Ovary (tissue), 10 donors: ENCODE measurements at places on chromosomes 2 and 18.

DNA sequence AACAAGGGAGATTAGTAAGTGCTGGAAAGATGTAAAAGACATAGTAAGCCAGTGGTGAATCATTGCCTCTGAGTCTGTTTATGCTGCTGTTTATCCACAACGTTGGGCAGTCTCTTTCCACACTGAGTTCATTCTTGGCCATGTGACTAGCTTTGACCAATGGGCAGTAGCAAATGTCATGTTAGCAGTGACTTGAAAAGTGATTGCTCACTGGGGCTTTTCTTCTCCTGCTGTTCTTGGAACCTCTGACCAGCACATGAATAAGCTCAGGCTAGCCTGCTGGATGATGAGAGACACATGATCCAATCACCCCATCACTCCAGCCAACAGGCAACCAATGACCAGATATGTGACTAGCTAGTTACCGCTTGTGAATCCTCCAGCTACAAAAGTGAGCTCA is 360.4 kb downstream of the SLC4A3 start:
- no peaks in the 10 kb centered on the region for H3K27me3 ChIP-seq
- no peak overlapping the region for H3K27ac ChIP-seq
- H3K36me3 ChIP-seq, result no peaks in the 10 kb centered on the region
- no peak overlapping the region for H3K4me3 ChIP-seq

GRCh38 chr2:240530181-240530580 is 27.6 kb downstream of the ANKMY1 start:
- H3K36me3 ChIP-seq, result no peaks in the 10 kb centered on the region
- H3K4me3 ChIP-seq, result no peak overlapping the region

DNA sequence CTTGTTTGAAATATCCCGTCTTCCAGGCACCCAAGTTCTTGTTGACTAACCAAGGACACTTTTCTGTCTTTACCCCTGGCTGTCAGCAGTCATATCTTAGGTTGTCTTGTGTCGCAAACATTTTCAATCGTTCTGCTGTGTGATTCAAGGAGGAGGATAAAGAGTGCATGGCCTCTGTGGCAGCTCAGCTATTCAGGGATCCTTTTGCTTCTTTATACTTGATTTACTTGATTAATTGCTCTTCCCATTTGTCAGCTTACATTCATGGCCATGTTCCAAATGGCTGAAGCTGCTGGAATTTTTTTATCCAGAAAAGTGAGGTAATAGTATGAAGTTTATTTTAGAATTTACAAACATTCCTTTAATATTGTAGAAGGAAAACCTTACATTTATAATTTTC is 97.3 kb upstream of the FZD5 start:
- no peaks in the 10 kb centered on the region for H3K4me1 ChIP-seq
- H3K4me3 ChIP-seq, result no peak overlapping the region
- no peak overlapping the region for H3K27ac ChIP-seq
- DNase-seq, result no peak
- no peaks in the 10 kb centered on the region for H3K36me3 ChIP-seq

- peaks cover 3% of the 10 kb centered on the region for H3K4me1 ChIP-seq
- H3K27me3 ChIP-seq, result no peaks in the 10 kb centered on the region
- H3K4me3 ChIP-seq, result no peak overlapping the region
- H3K27ac ChIP-seq, result no peak overlapping the region
- DNase-seq, result no peak
- H3K36me3 ChIP-seq, result no peaks in the 10 kb centered on the region
These were observed 219.2 kb downstream of the SH3RF3 start for GRCh38 chr2:109348190-109348589.

DNA sequence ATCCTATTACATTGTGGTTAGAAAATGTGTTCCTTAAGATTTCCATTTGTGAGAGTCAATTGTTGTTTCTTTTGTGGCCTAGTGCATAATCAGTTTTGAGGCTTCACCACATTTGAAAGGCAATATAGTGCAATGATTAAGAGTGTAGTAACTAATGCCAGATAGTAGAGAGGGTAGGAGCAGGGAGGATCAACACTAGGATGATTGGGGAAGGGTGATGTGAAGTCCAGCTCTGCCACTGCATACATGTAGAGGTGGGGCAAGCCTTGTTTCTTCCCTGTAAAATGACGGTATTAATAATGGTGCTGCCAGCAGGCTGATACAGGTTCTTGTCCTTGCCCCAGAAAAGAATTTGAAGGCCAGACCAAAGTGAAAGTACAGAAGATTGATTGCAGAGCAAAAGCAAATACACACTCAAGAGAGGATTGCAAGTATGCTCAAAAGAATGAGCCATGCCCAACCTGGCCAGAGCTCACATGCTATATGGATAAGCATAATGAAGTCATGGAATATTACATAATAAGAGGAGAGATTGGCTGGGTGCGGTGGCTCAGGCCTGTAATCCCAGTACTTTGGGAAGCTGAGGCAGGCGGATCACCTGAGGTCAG is 8.0 kb downstream of the SP100 start:
- no peaks in the 10 kb centered on the region for H3K36me3 ChIP-seq
- H3K27ac ChIP-seq, result no peak overlapping the region
- no peak overlapping the region for H3K4me3 ChIP-seq
- no peak for DNase-seq
- H3K27me3 ChIP-seq, result no peaks in the 10 kb centered on the region
- peaks cover 13% of the 10 kb centered on the region for H3K4me1 ChIP-seq

DNA sequence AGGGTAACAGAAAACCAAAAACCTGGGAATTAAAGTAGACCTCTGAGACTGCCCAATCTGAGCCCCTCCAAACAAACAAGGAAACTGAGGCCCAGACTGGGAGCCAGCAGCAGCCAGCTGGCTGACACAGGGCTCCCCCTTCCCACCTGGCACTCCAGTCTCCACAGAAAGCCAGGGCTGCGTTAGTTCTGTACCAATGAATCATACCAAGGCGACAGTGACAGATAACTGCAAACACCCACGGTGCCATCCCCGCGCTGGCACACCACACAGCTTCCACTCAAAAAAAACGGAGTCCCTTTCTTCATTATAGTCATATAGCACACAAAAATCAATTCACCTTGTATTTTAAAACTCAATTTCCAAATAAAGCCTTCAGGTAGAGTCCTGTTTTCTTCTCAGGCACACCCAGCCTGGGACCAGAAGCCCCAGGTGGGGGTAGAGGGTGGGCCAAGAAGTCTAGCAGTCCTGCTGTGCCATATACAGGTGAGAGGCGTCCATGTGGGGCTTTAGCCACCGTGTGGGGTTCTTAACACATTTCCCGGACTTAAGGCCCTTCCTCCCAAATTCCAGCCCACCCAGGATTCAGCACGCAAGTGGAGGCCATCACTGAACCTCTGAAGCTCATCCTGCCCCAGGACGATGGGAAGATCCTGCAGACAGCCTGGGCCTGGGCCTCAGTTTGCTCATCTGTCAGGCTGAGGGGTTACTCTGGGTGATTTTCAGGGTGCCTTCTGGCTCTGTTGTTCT is 1.2 kb downstream of the PER2 start:
- H3K36me3 ChIP-seq, result no peaks in the 10 kb centered on the region
- H3K4me3 ChIP-seq, result peak overlapping the region; percentile 90
- peak; percentile 50 for DNase-seq
- H3K27me3 ChIP-seq, result no peaks in the 10 kb centered on the region

DNA sequence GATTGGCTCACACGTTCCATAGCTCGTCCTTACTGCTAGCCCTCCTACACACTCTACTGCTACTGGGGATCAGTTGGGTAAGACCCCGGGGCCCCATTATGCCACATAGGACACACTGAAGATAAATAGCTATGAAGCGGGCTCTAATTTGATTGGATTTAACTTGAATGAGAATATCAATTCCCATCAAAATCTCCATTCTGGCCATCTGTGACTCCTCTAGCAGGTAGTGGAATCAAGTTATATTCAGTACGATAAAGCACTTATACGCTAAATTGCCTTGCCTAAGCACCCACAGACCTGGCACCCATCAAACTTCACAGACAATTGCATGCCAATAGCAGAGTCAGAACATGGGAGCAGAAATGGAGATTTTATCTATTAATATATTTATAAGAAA is 39.8 kb downstream of the CCDC68 start:
- no peaks in the 10 kb centered on the region for H3K36me3 ChIP-seq
- no peaks in the 10 kb centered on the region for H3K4me1 ChIP-seq
- H3K4me3 ChIP-seq, result no peak overlapping the region

DNA sequence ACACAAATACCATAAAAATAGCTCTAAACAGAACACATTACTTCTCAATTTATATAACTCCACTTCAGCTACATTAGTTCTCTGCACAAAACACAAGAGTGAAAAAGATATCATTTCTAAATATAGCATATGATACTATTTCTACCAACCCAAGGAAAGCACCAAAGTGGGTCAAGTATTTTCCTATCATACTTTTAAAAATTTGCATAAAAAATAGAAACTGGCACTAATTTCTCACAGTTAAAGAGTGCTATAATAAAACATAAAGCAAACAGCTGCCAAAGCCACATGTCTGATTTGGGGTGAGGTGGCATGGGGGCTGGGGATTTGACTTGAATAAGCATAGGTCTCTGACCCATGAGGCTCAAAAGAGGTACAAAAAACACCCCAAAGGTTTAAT is 61.5 kb downstream of the BARD1 start:
- DNase-seq, result no peak
- no peak overlapping the region for H3K4me3 ChIP-seq
- no peaks in the 10 kb centered on the region for H3K27me3 ChIP-seq

GRCh38 chr2:198913394-198914152 is 544.2 kb downstream of the SATB2 start:
- no peaks in the 10 kb centered on the region for H3K36me3 ChIP-seq
- no peak for DNase-seq
- no peaks in the 10 kb centered on the region for H3K4me1 ChIP-seq
- no peak overlapping the region for H3K4me3 ChIP-seq

DNA sequence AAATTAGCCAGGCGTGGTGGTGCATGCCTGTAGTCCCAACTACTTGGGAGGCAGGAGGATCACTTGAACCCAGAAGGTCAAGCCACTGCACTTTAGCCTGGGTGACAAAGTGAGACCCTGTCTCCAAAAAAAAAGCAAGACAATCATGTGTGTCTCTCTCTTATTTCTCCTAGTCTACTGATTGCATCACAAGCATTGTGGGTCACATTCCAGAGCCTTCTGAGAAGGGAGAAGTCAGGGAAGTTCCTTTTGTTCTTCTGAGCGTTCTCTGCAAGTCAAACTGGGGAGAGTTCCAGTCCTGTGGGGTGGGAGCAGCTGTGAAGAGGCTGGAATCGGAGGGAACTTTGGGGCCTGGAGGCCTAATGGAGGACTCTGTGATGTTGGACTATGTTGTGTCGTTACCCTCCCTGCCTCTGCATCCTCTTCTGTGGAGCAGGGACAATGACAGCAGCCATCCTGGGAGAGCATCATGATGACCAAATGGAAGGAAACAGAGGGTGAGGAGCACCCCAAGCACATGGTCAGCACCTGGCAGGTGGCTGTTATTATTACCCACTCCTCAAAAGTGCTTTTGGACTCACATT is 115.4 kb downstream of the MRO start:
- H3K27me3 ChIP-seq, result no peaks in the 10 kb centered on the region
- no peaks in the 10 kb centered on the region for H3K36me3 ChIP-seq
- no peak for DNase-seq
- H3K27ac ChIP-seq, result no peak overlapping the region
- H3K4me1 ChIP-seq, result no peaks in the 10 kb centered on the region
- H3K4me3 ChIP-seq, result no peak overlapping the region

DNA sequence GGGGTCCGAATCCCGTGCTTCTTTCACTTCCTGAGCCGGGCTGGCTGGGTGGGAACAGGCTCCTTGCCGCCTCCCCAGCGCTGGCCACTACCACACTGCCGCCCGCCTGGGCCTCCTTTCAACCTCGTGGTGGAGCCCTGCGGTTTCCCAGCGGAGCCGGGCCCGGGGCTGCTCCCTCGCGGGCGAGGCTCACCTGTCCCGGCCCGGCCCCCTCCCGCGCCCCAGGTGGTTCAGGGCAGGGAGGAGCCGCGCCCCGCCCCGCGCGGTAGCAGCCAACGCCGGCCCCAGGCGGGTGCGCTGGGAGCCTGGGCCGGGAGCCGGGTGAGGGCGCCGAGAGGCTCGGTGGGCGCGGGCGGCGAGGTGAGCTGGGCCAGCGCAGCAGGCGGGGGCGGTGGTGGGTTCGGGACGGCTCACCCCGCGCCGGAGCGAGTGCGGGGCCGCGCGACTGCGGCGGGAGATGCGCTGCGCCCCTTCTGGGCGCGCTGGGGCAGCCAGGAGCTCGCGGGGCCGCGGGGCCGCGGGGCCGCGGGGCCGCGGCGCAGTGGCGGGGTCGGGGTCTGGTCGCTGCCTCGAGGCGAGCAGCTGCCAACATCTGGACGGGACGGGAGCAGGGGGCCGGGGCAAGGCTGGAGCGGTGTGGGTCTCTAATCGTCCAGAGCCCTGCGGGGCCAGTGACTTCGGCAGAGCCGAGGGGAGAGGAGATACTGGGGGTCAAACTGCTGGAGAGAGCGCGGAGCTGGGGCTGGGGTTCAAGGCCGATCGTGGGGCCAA is at the start of gene LYPD6B:
LYPD6B (plus strand) TSS at position 258 of the 771 bp plus-strand sequence. CDS start 92,250 bp downstream, outside the sequence.
- no peaks in the 10 kb centered on the region for H3K27me3 ChIP-seq
- no peak within 1 kb of the TSS for H3K27ac ChIP-seq
- H3K4me3 ChIP-seq, result peak within 1 kb of the TSS; percentile 4

DNA sequence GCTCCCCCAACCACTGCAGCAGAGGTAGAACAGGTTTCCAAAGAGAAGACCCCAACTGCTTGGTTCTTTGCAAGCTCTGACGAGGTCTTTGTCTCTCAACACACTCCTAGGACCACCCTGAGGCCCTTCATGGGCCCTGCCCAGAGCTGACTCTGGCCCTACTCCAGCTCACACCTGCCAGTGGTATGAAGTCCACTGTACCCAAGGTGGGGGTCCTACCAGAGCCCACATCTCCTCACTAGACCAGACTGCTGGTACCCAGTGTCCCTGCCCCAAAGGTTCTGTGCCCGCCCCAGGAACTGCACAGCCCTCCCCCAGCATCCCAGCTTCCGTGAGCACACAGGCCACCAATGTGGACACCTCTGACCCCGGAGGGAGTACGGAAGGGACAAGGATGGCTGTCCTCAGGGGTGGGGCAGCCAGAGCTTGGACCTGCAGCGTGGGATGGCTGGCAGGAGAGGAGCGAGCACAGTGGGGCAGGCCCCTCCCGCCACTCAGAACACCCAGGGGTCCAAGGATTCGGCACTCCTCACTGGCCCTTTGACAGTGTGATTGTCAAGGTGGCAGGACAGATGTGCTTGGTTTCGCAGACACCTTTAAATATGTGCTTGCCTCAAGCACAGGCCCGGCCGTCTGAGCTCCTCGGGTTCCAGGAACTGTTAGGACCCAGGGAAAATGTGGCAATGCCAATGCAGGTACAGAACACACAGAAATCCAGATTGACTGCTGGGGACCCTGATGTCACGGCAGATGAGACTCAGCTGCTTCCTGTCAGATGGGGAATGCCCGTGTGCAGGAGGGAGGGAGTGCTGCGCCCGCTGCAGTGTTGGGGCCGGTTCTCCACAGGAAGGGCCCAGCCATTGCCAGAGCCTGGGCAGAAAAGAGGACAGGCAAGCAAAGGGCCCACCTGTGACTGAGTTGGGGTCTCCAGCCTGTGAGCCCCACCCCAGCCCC is 51.2 kb downstream of the MTERF4 start:
- no peaks in the 10 kb centered on the region for H3K27me3 ChIP-seq
- DNase-seq, result peak; percentile 4
- H3K27ac ChIP-seq, result no peak overlapping the region

DNA sequence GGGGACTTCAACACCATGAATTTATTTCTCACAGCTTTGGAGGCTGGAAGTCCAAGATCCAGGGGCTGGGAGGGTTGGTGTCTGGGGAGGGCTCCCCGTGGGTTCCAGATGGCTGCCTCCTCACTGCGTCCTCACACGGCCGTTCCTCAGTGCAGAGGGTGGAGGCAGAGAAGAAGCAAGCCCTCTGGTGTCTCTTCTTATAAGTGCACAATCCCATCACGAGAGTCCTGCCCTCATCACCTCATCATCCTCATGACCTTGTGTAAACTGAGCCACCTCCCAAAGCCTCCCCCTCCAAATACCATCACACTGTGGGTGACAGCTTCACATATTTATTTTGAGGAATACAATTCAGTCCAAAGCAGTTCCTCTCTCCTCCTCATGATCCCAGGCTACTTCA is 26.3 kb downstream of the TMEM163 start:
- no peak for DNase-seq
- H3K36me3 ChIP-seq, result no peaks in the 10 kb centered on the region
- H3K4me3 ChIP-seq, result no peak overlapping the region
- no peaks in the 10 kb centered on the region for H3K27me3 ChIP-seq
